Stimulated activated CD4-positive, alpha-beta T cell treated with anti-CD3 and anti-CD28 coated beads, Interleukin-2, amount 100 ng/mL, for 4 hours (primary cell): ENCODE measurements at places on chromosomes 11 and 22.

- no peak for DNase-seq
Observed at GRCh38 chr11:11732116-11732515, 109.7 kb upstream of the USP47 start.

- DNase-seq, result no peak
Observed at GRCh38 chr11:75072582-75072981, 24.1 kb downstream of the OR2AT4 start.

- DNase-seq, result no peak
Observed at GRCh38 chr11:77113382-77114088, 10.9 kb downstream of the OMP start.

- no peak for DNase-seq
Observed at GRCh38 chr11:26027887-26028286, 304.0 kb upstream of the ANO3 start.

DNA sequence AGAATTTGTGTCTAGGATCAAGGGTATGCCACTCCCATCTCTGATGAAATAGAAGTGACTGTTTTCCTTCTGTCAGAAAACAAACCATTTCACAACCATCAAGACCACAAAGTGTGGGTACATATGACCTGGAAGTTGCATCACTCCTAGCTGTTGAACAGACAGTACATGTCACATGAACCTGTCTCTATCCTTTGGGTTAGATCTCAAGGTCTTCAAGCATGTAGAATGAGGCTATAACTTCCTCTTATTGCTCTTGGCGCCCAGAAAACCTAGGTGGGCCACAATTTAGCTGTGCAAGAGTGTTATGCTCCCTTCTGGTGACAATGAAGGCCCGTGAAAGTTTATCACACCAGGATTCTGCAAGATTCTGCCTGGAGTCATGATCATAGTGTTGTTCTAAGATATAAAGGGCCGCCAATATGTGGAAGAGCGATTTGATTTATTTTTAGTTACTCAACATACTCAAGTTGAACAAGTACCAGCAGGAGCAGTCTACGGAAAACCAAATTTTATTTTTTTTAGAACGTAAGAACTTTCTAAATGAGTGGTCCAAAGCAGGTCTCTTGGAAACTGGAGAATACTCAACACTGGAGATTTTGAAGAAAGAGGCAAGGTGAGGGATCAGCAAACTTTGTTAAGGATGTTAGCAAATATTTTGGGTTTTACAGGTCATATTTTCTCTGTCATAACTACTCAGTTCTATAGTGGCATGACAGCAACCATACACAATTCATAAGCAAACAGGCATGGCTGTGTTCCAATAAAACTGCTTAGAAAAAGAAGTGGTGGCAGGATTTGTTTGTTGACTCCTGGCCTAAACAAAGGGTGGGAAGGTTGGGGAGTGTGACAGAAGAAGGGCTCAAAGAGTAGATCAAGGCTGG, 101.8 kb downstream of the USP35 start:
- DNase-seq, result no peak

DNA sequence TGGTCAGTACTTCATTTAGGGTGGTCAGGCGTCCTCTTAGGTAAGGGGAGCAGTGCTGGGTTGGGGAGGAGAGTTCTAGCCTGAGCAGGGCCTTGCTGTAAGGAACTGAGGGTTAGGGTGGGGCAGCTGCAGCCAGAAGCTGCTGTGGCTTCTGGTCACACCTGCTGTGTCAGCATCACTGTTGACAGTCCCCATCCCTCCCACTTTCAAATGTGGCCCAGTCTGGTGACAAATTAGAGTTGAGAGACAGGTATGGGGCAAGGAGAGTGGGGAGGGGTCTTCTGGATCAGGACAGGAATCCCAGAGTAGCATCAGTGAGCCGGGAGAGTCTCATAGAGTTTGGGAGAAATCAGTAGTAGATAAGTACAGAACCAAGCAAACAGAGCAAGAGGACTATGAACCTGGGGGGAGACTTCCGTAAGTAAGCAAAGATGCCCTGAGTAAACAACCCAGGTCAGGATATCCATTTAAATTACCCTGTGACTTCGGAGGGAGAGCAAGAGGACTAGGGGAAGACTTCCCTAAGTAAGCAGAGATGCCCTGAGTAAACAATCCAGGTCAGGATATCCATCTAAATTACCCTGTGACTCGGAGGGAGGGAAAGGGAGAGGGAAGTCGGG, 53.7 kb downstream of the PPP6R2 start:
- no peak for DNase-seq
